ENCODE measurements at places on chromosomes 13 and 19.
A peak's percentile ranks its signal among the peaks of the same experiment; 100 is the strongest.

DNA sequence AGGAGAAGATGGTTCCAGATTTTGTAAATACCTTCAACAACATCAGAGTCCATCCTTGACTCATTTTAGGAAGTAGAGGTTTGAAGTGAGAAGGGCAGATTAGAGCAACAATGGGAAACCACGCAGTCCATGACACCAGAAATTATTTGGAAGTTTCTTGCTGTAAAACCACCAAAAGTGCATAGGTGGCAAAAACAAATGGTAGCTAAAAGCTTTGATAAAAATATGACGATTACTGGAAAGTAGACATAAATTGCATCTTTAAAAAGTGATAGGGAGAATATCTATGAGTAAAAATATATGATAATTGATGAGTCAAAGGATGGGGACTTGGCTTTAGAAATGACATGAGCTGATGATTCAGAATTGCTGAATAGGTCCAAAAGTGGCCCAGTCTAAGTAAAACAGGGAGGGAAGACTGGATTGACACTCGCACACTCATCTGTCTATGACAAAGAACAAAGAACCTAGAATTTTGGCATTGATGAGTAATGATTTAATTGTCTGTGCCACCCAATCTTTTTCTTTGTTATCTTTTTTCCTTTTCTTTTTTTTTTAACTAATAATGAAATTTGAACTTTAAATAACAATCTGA lies 472.2 kb downstream of the MYO16 start:
- DNase-seq = no peak

- DNase-seq = no peak
Observed at GRCh38 chr13:51148223-51148951, 37.3 kb upstream of the C13orf42 start.

DNA sequence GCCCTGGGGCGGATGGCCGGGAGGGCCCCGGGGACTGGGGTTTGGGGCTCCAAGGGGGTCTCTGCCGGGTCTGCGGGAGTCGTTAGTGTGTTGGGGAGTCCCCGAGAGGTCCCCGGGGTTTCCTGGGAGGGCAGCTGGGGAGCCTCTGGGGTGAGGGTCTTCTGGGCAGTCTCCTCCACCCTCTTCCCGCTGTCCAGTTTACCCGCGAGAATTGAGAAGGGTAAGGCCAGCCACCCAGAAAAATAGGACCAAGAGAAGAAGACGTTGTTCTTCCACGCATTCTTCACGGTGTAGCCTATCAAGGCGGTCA lies 1.0 kb upstream of the ETFB start:
- DNase-seq = peak; percentile 30

- DNase-seq = no peak
Observed at GRCh38 chr13:30681843-30682242, 53.5 kb upstream of the ALOX5AP start.

GRCh38 chr13:76860706-76861105 lies 25.5 kb downstream of the KCTD12 start:
- DNase-seq = no peak

DNA sequence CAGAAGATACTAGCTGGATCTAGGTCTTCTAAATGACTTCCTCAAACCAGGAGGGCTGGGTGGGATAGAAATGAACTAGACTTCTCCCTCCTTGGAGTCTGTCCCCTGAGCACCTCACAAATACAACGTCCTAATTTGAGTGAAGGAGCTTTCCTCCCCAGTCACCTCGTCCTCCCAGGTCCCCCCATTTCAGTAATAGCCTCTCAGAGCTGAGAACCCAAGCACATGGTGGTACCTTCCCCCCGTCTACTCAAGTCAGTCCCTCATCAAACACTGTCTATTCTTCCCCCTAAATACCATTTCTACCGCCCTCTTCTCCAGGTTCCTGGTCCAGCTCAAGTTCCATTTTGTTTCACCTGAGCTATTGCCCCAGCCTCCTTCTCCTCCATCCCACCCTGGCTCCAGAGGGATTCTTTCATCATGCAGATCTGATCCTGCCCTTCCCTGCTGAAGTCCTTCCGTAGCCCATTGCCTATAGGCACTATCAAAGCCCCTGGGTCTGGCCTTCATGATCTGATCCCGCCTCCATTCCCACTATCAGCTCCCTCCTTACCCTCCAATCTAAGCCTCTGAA lies 5.3 kb upstream of the PRKCG start:
- no peak for DNase-seq

GRCh38 chr19:1864480-1865171 lies 1.2 kb upstream of the KLF16 start:
- peak; percentile 75 for DNase-seq

DNA sequence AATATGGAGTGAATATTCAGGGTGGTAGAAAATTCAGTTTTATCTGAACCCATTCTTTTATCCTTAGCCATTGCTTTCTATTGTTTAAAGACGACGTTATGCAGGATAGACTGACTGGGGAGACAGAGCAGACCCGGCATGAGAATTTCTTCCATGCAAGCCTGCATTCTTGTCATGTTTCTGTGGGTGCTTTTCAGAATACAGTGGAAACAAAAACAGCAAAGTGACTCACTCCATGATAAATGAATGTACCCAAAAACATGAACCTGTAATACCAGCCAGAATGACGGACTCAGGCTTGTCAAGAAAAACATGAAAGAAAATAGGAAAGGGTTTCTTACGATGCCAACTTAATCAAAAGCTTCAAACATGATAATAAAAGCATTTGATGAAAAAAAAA lies 924.0 kb downstream of the EFNB2 start:
- DNase-seq = no peak

GRCh38 chr13:20127262-20127561 lies 33.6 kb downstream of the GJA3 start:
- no peak for DNase-seq

- no peak for DNase-seq
Observed at GRCh38 chr19:44876930-44877535, 14.0 kb upstream of the TOMM40 start.

GRCh38 chr13:73057284-73058063 lies 1.3 kb upstream of the KLF5 start:
- no peak for DNase-seq
